ENCODE measurements at places on chromosomes 12 and 14. TPM values are rescaled to one million over a fixed set of nuclear protein-coding genes. Genes with fewer than 3 reads are reported as not detected.

GRCh38 chr14:61051051-61051450 is 70.0 kb downstream of the SLC38A6 start:
- no peak for DNase-seq
- H3K27ac ChIP-seq = no peak overlapping the region
- no peaks in the 10 kb centered on the region for H3K36me3 ChIP-seq
- H3K27me3 ChIP-seq = no peaks in the 10 kb centered on the region
- H3K4me1 ChIP-seq = no peaks in the 10 kb centered on the region
- H3K4me3 ChIP-seq = no peak overlapping the region

DNA sequence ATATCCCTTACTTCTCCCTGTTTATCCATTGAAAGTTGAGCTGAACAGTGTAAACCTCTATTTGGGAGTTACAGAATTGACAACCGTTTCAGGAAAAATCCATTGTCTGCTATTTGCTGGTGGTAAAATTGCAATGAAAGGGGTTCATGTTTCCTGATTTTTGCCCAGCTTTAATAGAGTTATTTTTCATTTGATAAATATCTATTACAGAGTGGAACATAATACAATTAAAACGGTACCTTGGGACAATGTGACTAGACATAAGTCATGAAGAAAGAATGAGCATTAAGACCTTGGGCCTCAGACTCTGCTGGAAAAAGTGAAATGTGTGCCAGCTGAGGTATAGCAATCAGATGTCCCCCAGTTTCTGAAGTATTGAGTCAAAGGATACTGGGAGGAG is 13.1 kb downstream of the PTPRR start:
- no peaks in the 10 kb centered on the region for H3K4me1 ChIP-seq
- DNase-seq = no peak
- H3K27ac ChIP-seq = no peak overlapping the region
- H3K4me3 ChIP-seq = no peak overlapping the region
- no peaks in the 10 kb centered on the region for H3K27me3 ChIP-seq

GRCh38 chr14:83706231-83706954 is 1823.6 kb upstream of the FLRT2 start:
- H3K4me1 ChIP-seq = no peaks in the 10 kb centered on the region
- no peaks in the 10 kb centered on the region for H3K27me3 ChIP-seq
- no peaks in the 10 kb centered on the region for H3K36me3 ChIP-seq

GRCh38 chr14:28120391-28120790 is 646.2 kb upstream of the FOXG1 start:
- H3K4me1 ChIP-seq = no peaks in the 10 kb centered on the region
- no peak overlapping the region for H3K4me3 ChIP-seq
- H3K27ac ChIP-seq = no peak overlapping the region
- no peaks in the 10 kb centered on the region for H3K27me3 ChIP-seq
- no peak for DNase-seq
- H3K36me3 ChIP-seq = no peaks in the 10 kb centered on the region

DNA sequence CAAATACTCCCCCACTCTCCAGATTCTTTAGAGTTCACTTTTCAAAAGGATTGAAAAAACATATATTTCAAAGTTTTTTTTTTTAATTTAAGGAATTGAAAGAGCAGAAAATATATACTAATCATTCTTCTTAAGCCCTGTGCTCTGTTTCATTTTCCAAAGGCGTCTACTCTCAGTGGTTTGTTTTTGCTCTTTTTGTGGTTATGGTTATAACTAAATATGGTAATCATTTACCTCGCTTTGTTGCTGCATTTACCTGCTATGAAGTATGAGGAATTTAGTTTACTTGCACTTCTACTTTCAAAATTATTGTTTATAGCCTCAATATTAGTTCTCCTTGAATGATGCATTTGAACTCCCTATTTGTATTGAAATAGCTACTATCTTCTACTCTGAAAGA is 55.9 kb upstream of the LRRK2 start:
- no peak for DNase-seq
- H3K27ac ChIP-seq = no peak overlapping the region
- H3K4me3 ChIP-seq = no peak overlapping the region
- H3K36me3 ChIP-seq = no peaks in the 10 kb centered on the region

- no peaks in the 10 kb centered on the region for H3K4me1 ChIP-seq
- no peaks in the 10 kb centered on the region for H3K27me3 ChIP-seq
- H3K36me3 ChIP-seq = no peaks in the 10 kb centered on the region
- H3K27ac ChIP-seq = no peak overlapping the region
- no peak for DNase-seq
- no peak overlapping the region for H3K4me3 ChIP-seq
These were observed 2.4 kb downstream of the DHRS2 start for GRCh38 chr14:23638414-23639047.

- H3K4me3 ChIP-seq = no peak overlapping the region
- DNase-seq = no peak
These were observed 768.7 kb downstream of the BCL11B start for GRCh38 chr14:98503086-98503815.

GRCh38 chr14:32028599-32028998 is 48.5 kb upstream of the ARHGAP5 start:
- no peak overlapping the region for H3K4me3 ChIP-seq
- no peak for DNase-seq
- H3K27me3 ChIP-seq = no peaks in the 10 kb centered on the region

GRCh38 chr12:85016413-85016812 is 19.7 kb downstream of the TSPAN19 start:
- H3K4me1 ChIP-seq = no peaks in the 10 kb centered on the region
- H3K36me3 ChIP-seq = no peaks in the 10 kb centered on the region

DNA sequence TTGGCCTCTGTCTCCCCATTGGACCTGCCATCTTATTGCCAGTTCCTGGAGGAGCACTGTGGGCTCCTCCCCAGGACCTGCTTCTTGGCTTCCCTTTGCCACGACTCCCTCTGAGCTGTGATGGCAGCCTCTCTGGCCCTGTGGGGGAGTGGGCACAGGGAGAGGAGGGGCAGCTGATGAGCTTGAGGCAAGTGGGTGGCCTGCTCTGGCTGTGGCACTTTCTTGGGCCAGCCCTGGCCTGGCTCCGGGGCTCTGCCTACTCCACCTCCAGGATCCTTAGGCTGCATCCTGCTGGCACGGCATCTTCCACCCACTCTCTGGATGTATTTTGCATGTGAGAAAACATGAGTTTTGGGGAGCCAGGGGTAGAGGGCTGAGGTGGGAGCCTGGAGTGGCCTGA is 32.6 kb upstream of the MUCL1 start:
- H3K27me3 ChIP-seq = no peaks in the 10 kb centered on the region
- H3K4me1 ChIP-seq = no peaks in the 10 kb centered on the region
- no peak for DNase-seq
- no peak overlapping the region for H3K27ac ChIP-seq
- no peak overlapping the region for H3K4me3 ChIP-seq

DNA sequence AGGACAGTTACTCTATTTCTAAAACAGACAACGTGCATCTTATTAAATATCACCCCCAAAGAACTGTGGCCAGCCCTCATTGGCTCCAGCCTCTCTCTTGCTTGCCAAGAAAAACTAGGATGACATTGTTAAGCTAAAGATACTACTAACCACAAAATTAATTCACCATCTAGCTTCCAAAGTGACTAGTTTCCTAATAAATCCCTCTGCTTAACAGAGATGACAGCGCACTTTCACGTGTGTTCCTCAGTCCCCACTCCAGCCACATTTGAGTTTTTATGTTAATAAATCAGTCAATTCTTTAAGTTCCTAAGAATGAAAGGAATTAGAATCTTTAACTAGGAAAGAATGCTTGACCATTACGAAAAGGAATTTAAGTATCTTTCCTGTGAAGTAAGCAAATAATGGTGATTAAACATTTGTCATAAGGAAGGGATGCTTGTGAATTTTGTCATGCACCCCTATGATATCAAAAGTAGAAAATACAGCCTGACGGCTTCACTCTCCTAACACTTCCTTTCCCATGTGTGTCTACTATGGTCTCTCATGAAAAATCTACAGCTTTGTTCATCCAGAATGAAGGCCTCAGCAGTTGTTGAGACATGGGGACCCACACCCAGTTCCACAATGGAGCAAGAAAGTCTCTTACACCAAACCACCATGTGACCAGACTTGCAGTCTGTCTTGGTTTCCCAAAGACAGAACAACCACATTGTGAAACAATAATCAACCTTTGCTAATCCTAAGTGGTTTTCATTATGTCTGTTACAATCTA is 8.1 kb downstream of the CORO1C start:
- H3K27ac ChIP-seq = peak overlapping the region; percentile 25
- H3K27me3 ChIP-seq = no peaks in the 10 kb centered on the region
- H3K4me1 ChIP-seq = no peaks in the 10 kb centered on the region
- DNase-seq = no peak

DNA sequence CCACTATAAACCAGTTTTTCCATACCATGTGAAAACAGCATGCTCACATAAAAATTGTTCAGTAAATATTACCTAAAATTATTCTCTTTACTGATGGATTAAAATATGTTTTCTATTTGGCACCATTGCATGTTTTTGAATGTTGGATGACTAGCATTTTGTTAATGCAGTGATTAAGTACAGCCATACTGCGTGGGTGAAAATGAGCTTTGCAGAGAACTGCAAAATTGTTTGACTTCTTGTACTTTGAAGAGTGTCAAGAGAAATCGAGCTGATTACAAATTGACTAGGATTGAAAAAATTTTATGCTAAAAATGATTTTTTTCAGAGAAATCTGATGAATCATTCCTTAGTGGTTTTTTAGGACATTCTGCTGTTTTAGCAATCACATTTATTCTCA is 452.9 kb downstream of the RPL10L start:
- no peak overlapping the region for H3K4me3 ChIP-seq
- DNase-seq = no peak
- H3K36me3 ChIP-seq = no peaks in the 10 kb centered on the region
- no peaks in the 10 kb centered on the region for H3K4me1 ChIP-seq

- H3K4me1 ChIP-seq = no peaks in the 10 kb centered on the region
- DNase-seq = no peak
- no peak overlapping the region for H3K27ac ChIP-seq
- H3K36me3 ChIP-seq = no peaks in the 10 kb centered on the region
- no peaks in the 10 kb centered on the region for H3K27me3 ChIP-seq
These were observed 304.3 kb upstream of the PRICKLE1 start for GRCh38 chr12:42893803-42894202.

DNA sequence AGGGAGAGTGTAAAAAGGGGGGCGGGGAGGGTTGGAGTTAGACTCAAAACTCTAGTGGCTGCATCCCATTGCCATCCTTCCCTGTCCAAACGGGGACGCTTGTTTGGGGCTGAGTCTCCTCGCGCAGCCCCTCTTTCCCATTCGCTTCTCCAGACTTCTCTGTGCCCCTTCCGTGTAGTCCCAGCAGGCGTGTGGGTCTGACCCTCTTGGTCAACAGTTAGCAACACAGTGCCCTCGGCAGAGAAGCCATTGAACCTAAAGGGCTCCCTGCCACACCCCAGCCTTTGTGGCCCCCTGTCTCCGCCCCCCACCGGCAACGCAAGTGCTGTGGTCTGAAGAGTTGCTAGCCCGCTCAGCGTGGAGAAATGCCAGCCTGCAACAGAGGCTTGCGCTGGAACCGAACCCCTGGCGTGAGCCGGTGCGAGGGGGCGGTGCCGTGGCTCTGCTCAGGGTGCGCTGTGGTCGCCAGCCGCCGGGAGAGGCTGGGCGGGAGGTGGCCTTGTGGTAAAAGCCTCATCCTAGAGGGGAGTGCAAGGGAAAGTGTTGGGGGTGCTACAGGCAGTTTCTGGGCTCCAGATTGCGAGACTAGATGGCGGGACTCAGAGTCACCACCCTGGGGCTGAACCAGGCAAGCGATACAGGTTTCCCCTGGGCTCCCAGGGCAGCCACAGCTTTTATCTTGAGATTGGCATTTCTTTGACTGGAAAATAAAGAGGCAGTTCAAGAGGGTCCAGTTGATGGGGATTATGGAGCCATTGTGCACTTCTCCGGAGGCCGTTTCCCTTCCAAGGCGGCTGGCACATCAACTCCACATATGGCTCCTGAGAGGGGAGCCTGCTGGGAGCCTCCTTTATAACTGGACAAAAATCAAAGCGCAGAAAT is 2.1 kb downstream of the PLXNC1 start:
- no peaks in the 10 kb centered on the region for H3K36me3 ChIP-seq
- peak overlapping the region; percentile 92 for H3K27ac ChIP-seq
- H3K4me1 ChIP-seq = no peaks in the 10 kb centered on the region
- H3K27me3 ChIP-seq = no peaks in the 10 kb centered on the region

DNA sequence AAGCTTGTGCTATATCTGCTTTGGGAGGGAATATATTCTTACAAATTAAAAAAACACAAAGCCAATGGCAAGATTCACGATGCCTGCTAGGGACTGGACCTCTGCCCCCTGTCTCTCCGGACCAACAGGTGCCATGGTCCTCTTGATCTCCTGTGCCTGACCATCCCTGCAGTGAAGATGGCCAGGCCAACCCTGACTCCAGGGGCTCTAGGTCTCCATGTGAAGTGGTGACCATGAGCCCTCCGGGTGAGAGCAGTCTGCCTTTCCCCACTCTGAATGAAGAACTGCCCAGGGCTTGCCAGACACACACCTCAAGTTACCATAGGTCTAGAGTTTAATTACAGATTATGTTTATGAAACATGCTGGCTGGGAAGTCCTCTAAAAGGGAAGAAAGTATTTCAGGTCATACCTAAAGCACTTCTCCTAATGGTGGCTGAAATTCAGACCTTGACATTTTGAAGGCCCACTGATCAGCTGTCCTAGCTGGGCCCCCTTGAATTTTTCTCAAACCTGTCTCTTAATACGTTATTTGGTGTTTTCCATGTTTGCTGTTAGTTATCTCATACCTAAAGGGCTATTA is 1.4 kb downstream of the ARHGDIB start:
- H3K36me3 ChIP-seq = no peaks in the 10 kb centered on the region
- peak overlapping the region; percentile 56 for H3K27ac ChIP-seq
- no peaks in the 10 kb centered on the region for H3K27me3 ChIP-seq
- DNase-seq = no peak
- H3K4me3 ChIP-seq = peak overlapping the region; percentile 49
- no peaks in the 10 kb centered on the region for H3K4me1 ChIP-seq

- H3K27me3 ChIP-seq = no peaks in the 10 kb centered on the region
- no peaks in the 10 kb centered on the region for H3K36me3 ChIP-seq
- no peak overlapping the region for H3K4me3 ChIP-seq
These were observed 68.4 kb downstream of the PPM1H start for GRCh38 chr12:62866451-62867082.

DNA sequence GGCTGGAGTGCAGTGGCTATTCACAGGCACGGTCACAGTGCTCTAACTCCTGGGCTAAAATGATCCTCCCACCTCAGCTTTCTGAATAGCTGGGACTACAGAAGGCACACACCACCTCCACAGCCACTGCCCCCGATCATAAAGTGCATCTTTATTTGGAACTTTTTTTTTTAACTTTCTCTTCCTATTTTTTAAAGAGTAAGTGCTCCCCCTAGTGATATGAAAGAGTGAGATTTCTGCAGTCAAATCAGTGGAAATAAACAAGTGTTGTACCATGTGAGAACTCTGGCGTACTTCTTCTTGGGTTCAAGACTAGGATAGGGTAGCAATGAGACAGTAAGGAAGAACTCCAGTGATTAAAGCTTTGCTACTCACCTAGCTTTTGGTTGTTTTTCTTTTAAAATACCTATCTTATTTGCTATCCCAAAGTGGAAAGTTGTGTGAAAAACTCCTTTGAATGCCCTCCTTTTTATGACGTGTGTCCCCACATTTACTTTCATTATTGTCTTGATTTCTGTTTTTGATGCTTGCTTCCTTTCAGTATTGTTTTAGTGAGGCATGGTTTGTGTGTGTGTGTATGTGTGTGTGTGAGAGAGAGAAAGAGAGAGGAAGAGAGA is 6.6 kb downstream of the PPP4R4 start:
- H3K4me3 ChIP-seq = no peak overlapping the region
- no peak overlapping the region for H3K27ac ChIP-seq
- H3K36me3 ChIP-seq = no peaks in the 10 kb centered on the region
- no peak for DNase-seq
- H3K4me1 ChIP-seq = no peaks in the 10 kb centered on the region

GRCh38 chr12:93638954-93639353 is 38.2 kb upstream of the CRADD start:
- H3K4me1 ChIP-seq = no peaks in the 10 kb centered on the region
- H3K4me3 ChIP-seq = no peak overlapping the region
- no peak for DNase-seq
- H3K27ac ChIP-seq = no peak overlapping the region
- H3K36me3 ChIP-seq = no peaks in the 10 kb centered on the region
- no peaks in the 10 kb centered on the region for H3K27me3 ChIP-seq

The RDH12 gene
- total RNA-seq = 1.1 TPM

The ANKLE2 gene
- total RNA-seq = 13.9 TPM

The KCNA1 gene
- total RNA-seq = not detected

All from right lobe of liver (tissue), 6 donors.